ENCODE measurements at places on chromosomes 6 and 20.

- DNase-seq, result no peak
Observed at GRCh38 chr6:134223796-134224420, 94.0 kb downstream of the SGK1 start.

GRCh38 chr6:30355281-30355680 lies 10.3 kb downstream of the RPP21 start:
- DNase-seq, result no peak

GRCh38 chr6:16503241-16503775 lies 258.0 kb downstream of the ATXN1 start:
- no peak for DNase-seq

DNA sequence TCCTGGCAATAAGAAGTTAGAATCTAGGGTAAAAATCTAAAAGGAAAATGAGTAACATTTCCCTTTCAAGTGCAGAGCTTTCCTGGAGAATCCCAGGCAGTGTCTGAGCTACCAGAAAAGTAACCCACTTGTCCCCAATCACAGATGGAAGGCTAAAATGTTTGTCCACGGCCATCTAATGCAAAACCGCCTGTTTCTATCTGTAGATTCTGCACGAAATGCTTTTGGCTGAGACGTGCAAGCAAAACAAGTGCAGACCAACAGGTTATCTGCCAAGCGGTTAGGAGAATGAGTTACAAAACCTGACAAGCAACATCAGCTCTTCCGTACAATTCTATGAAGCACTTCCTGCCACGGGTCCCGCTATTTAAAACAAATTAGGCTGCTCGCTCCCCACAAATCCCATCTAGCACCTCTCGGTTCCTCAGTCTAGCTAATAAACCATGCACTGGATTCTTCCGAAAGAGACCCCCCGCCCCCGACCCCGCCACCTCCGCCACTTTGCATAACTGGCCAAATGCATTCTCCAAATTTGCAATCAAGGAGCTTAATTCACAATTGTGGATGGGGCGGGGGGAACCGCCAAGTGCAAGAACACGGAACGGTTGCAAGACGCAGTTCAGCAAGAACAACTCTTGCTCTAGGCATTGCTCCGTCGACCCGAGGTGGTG lies 1.4 kb downstream of the ELOVL5 start:
- no peak for DNase-seq

DNA sequence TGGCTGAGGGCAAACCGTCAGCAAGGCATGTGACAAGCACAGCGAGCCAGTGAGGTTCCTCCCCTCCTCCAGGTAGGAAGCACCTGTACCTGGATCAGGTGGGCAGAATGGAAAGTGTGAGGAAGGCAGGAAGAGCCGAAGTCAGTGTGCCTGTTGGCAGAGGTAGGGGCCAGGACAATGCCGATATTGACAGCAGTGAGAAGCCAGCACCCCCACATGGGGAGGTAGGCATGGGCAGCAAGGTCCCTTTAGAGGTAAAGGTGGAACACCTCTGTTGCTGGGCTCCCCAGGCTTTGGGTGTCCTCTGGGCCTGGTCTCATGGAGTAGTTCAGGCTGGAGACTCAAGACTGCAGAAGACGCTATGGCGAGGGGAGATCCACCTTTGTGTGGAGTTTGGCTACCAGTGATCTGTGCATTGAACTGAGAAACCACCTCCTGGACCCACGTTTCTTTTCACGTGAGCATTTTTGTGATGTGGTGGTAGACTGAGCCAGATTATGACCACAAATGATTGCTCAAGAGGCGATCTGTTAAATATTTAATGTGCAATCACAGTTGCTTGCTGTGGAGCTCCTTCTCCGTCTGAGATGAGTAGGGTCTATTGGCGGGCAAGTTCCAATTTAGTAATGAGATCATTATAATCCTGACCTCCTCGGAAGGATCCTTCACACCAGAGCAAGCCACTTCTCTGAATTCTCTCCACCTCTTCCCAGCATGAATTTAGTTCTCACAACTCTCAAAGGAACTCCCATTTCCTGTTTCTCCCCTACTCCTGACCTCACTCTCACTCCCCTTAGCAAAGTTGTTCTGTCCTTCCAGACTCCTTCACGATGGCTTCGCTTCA lies 174.8 kb downstream of the CDH26 start:
- no peak for DNase-seq

DNA sequence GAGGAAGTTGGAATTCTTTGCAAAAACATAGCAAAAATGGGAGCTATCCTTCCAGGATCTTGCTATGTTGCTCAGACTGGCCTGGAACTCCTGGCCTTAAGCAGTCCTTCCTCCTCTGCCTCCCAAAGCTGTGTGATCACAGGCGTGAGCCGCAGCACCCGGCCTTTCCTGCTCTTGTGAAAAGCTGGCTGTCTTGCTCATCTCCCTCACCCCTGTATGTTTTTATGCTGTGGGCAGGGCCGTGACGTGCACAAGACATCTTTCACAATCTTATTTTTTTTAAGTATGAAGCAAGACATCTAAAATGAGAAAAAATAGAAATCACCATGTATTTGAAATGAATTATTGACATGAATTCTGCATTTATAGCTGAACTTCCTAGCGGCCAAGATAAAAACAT lies 110.4 kb downstream of the SAMD5 start:
- no peak for DNase-seq

DNA sequence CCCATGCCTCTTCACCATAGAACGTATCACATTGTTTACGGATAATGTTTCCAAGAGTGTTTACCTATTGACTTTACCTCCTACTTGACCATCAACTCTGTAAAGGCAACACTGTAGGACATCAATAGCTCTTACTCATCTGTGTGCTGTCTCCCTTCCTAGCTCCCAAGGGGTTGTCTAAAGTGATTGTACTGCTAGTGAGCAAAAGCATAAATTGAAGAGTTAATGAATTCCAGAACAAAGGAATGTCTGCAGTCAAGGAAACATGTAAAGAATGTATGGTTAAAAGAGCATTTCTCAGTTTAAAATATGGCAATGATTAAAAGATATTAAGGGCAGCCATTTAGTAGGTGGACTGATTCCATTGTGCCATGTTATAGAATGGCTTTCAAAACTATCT lies 985.4 kb downstream of the TBC1D32 start:
- DNase-seq, result no peak

DNA sequence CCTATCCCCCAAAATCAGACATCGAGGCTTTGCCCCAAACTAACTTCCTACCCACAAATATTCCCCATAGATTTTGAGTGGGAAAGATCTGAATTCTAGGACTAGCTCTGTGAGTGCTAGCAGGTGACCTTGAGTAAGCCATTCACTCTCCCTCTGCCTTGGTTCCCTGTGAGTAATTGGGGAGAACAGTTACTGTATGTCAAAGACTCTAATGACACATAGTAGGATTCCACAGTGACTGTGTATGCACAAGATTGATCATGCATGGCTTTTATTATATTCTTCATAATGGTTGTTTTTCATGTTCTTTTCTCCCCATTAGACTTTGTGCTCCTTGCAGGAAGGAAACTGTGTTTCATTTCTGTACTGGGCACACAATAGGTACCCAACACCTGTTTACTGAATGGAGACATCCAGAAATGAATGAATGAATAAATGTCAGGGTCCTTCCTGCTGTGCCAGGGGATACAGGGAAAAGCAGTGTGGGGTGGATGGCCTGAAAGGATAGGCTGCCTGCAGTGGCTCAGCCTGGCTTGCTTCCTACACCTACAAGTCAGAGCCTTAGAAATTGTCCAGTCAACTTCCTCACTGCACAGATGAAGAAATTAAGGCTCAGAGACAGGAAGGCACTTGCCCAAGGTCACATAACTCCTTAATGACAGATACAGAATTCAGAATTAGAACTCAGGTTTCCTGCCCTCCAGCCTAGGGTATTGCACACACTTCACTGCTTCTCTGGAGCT lies 901 bp upstream of the TMEM151B start:
- no peak for DNase-seq

DNA sequence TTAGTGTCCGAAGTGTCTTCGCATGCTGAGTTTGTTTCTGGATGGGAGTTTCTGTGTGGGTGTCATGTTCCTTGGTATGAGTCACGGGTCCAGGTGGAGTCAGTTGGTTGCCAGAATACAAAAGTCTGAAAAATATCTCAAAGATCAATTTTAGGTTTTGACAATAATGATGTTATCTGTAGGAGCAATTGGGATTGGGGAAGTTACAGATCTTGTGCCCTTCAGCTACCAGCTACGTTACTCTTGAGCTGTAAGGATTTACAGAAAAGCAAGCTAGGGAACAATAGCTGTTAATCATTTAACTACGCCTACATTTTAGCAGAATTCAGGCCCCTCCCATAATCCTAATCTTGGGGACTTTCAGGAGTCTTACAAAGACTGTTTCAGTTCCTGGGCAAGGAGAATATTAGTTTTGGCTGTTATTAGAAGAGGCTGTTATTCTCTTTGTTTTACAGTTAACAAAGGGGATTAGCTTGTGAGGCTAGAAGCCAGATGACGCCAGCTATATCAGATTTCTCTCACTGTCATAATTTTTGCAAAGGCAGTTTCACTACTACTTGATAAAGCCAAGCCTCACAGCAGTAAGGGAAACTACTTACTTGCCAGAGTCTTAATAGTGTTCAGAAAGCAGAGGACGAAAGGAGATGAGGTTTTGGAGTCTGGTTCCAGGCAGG lies 15.4 kb upstream of the SLC22A16 start:
- DNase-seq, result no peak

DNA sequence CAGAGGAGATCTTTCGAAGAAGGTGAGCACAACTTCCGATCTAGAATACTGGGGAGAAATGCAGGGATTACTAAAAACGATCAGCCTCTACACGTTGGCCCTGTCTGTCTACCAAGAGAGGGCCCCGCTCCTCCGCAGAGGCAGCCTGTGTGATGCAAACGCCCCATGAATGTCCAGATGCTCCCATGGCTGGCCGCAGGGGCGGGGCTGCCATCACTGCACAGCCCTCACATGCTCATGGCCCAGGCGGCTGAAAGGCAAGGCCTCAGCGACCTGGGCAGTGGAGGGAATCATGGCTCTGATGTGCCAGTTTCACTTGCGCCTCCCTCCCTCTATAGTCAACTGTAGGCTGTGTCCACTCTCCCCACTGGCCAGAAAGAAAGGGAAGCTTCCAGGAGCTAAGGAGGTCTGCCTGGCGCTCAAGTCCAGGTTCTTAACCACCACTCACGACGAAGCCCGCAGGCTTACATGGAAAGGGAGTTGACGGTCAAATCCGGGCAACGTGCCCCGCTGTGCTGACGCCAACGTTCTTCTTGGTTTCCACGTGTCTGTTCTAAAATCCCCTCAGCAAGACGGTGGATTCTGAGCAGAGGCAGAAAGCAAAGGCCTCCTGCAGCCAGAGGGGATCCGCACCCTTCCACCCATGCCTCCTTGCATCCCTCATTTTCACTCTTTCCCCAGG lies 14.2 kb downstream of the PXDC1 start:
- no peak for DNase-seq

DNA sequence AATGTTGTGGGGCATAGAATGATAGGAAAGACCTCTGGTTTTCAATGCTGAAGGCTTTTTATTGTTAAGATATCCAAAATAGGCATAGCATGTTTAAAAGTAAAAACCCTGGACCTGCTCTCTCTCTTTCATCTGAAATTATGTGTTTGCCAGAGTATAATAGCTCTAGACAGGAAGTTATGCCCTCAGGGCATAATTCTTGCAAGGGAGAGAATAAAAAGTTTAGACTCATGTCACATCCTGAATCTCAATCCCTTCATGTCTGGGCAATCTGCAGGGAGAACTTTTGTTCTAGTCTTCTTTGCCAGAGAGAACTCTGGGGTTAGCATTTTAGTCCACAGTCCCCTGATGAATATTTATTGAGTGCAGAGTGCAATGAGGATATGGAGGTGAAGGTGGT lies 297.3 kb upstream of the FLRT3 start:
- DNase-seq, result no peak

- DNase-seq, result no peak
Observed at GRCh38 chr6:41463062-41463930, 82.9 kb upstream of the FOXP4 start.

DNA sequence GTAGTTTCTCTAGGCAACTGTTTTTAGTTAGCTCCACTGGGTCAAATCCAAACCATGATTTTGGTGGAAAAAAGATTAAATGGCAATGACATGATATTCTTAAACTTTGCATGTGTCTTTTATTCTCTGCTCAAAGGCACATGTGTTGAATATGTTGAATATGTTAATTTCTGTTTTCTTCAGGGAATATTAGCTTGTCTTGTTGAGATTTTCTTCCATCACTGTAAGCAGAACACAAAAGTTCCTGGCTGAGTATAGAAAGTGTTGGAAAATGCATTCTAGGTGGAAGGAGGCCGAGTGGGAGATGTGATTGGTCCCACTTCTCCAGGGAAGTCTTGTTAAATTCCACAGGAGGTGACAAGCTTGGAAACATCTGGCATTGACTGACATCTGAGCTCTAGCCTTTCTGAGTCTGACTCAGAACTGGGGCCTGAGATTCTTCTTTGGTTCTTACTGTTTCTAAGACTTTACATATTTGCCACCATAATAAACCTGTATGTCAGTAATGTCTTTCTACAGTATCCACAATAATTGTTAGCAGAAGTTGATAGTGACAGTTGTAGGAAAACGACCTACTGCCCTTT lies 81.1 kb downstream of the LAMA4 start:
- DNase-seq, result no peak

DNA sequence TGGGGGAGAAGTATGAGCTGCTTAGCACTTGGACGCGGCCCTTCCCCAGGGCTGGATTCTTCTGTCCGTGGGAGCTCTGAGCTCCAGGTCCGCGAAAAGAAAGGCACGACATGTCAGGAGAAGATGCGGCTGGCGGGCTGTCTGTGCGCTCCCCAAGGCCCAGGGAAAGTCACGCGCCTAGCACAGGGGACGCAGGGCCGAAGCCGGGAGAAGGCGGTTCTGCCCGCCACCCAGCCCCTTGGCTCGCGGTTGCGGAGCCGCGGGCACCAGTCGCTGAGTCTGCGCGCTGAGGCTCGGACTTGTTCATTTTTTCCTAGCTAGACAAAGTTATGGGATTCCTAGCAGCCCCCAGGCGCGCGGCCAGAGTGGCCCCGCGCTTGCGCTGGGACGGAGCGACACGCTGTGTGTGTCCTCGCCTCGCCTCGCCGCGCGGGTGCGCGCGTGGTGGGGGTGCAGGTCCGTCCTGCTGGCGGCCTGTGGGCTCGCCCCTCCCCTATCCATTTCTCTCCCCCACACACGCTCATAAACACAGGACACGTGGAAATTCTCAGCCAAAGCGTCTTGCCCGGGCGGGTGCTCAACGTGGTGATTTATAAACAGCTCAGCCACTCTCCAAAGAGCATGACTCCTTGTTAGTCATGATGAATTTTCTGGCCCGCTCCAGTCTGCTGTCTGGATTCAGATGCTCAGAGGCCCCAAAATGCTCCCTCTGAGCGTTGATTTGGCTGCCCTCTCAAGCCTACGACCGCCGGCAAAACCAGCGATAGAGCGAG lies 1.9 kb upstream of the POU3F2 start:
- DNase-seq, result peak; percentile 10

DNA sequence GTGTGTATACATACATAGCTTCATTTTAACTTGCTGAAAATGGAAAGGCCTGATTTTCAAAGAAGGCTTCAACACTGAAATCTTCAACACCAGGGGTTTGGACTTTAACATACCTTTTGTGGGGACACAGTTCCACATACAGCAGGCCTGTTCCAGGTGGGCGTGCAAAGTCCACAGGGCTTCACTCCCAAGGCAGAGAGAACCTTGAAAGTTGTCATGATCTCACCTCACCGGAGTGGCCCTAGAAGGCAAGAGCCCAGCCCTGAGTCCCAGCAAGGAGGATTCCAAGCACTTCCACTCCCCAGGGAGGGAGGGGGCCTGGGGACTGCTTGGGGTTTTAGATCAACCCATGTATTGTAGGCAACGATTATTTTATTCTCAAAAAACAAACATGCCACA lies 47.2 kb downstream of the TMEM242 start:
- no peak for DNase-seq
